HT-29 (cell line): ENCODE measurements at places on chromosomes 2 and 18. TPM values are rescaled to one million over a fixed set of nuclear protein-coding genes. Genes with fewer than 3 reads are reported as not detected.

Gene EIF2B4
- total RNA-seq, result 26.6 and 31.9 TPM in 2 replicates

Gene CERKL
- 0.20 and 0.83 TPM in 2 replicates for total RNA-seq

Gene ATIC
- 15.4 and 29.2 TPM in 2 replicates for total RNA-seq

- DNase-seq, result no peak
These were observed 133.6 kb downstream of the SP3 start for GRCh38 chr2:173831312-173832229.

GRCh38 chr18:67421651-67422050, 94.9 kb downstream of the DSEL start:
- no peak for DNase-seq

GRCh38 chr2:113181258-113182051, 7.7 kb downstream of the PSD4 start:
- no peak for DNase-seq

DNA sequence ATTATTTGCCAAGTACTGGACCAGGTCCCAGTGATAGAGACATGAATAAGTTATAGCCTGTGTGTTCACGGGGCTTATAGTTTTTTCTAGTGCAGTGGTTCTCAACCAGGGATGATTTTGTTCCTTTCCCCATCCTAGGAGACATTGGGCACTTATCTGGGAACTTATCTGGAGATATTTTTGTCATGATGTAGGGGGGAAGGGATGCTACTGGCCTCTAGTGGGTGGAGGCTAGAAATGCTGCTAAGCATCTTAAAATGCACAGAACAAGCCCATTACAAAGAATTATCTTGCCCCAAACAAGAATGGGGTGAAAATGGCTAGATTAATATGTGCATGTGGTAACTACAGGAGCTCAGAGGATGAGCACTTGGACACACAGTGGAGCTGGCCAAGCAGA, 75.2 kb downstream of the KLHL29 start:
- peak; percentile 31 for DNase-seq

- DNase-seq, result peak; percentile 84
These were observed 18.6 kb upstream of the MRPL19 start for GRCh38 chr2:75627902-75628504.

DNA sequence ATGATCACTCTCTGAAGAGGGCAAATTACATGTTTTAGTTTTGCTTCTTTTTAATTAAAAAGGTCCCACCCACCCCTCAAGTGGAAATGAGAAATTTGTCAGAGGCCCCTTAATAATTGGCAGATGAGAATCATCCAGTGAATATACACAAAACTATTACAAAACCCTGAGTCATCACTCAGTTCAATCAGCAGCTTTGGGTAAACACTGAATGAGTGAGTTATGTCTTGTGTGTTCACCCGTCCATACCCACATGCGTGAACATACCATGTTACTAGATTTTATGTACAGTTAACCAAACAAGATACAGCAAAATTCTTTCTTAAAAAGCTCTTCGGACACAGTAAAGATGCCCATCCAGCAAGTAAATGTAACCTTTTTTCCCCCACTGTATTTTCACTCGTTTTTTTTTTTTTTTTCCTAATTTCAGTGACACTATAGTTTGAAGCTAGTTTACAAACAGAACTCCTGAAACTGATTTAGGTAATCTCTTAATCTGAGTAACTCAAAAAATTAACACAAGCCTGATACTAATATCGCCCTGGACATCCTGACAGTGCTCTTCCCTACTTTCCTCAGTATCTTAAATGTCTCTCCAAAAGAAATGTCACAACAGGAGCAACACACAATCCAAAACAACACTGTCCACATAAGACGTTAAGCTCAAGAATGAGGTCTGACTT, 1.4 kb downstream of the PSME4 start:
- peak; percentile 69 for DNase-seq
